ENCODE measurements at places on chromosomes 7 and 10. TPM values are rescaled to one million over a fixed set of nuclear protein-coding genes. Genes with fewer than 3 reads are reported as not detected.
A peak's percentile ranks its signal among the peaks of the same experiment; 100 is the strongest.

The CYP2C19 gene
- total RNA-seq: not detected

The PDE6C gene
- total RNA-seq: not detected

- no peak overlapping the region for H3K27ac ChIP-seq
- H3K4me3 ChIP-seq: peak overlapping the region; percentile 25
- H3K4me1 ChIP-seq: peaks cover 3% of the 10 kb centered on the region
- DNase-seq: no peak
- no peaks in the 10 kb centered on the region for H3K36me3 ChIP-seq
- H3K27me3 ChIP-seq: peaks cover 33% of the 10 kb centered on the region
Observed at GRCh38 chr10:118458957-118459641, 117.0 kb upstream of the FAM204A start.

GRCh38 chr7:96300502-96300901 is 21.4 kb downstream of the SLC25A13 start:
- no peaks in the 10 kb centered on the region for H3K27me3 ChIP-seq
- H3K4me1 ChIP-seq: peaks cover 18% of the 10 kb centered on the region
- no peak for DNase-seq
- no peak overlapping the region for H3K27ac ChIP-seq
- H3K4me3 ChIP-seq: no peak overlapping the region

The OR2A5 gene
- total RNA-seq: not detected

The CNPY1 gene
- not detected for total RNA-seq

The WNT8B gene
- 0.41 TPM for total RNA-seq

The COG5 gene
- 44.6 TPM for total RNA-seq

The ZNF804B gene
- total RNA-seq: not detected

DNA sequence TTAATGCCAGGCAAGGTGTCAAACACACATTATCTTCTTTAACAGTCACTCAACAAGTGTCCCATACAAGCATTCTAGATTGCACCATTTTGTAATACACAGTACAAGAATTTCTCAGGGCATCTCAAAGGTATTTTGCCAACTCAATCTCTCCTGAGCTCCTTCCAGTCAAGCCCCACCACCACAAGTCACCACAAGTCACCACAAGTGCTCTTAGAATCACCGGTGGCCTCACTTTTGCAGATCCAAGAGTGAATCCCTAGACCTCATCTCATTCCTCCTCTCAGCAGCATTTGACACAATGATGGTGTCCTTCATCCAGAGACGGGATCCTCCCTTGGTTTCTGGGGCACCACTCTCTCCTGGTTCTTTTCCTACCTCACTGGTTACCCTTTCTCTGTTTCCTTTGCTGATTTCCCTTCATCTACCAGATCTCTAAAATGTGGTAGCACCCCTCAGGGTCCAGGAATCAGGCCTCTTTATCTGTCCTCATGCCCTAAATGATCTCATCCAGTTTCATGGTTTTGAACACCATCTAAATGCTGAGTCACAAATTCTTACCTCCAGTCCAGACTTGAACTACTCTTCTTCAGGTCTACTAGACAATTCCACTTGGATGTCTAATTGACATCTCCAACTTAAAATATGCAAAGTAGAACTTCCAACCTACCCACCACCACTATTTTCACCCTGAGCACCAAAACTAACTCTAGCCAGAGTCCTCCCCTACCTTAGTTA is 26.9 kb downstream of the VPS41 start:
- peaks cover 20% of the 10 kb centered on the region for H3K4me1 ChIP-seq
- no peak overlapping the region for H3K27ac ChIP-seq
- no peak for DNase-seq
- H3K27me3 ChIP-seq: no peaks in the 10 kb centered on the region
- no peak overlapping the region for H3K4me3 ChIP-seq
- peaks cover 44% of the 10 kb centered on the region for H3K36me3 ChIP-seq

DNA sequence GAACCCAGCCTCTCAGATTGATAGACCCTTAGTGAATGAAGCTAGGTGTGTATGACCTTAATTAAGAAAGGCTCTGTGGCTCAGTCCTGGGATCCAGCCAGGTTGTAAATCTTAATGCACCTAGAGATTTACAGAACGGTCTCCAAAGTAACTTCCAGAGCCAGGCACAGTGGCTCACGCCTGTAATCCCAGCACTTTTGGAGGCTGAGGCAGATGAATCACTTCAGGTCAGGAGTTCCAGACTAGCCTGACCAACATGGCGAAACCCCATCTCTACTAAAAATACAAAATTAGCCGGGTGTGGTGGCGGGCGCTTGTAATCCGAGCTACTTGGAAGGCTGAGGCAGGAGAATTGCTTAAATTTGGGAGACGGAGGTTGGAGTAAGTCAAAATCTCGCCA is 24.3 kb downstream of the CALHM2 start:
- peak overlapping the region; percentile 56 for H3K27ac ChIP-seq
- no peaks in the 10 kb centered on the region for H3K27me3 ChIP-seq
- no peak overlapping the region for H3K4me3 ChIP-seq
- no peak for DNase-seq
- H3K4me1 ChIP-seq: peaks cover 43% of the 10 kb centered on the region
- H3K36me3 ChIP-seq: peaks cover 64% of the 10 kb centered on the region

The LIPF gene
- total RNA-seq: not detected

GRCh38 chr7:132742189-132742612 is 165.9 kb upstream of the PLXNA4 start:
- no peak for DNase-seq
- no peaks in the 10 kb centered on the region for H3K36me3 ChIP-seq
- no peaks in the 10 kb centered on the region for H3K4me1 ChIP-seq
- no peak overlapping the region for H3K4me3 ChIP-seq

DNA sequence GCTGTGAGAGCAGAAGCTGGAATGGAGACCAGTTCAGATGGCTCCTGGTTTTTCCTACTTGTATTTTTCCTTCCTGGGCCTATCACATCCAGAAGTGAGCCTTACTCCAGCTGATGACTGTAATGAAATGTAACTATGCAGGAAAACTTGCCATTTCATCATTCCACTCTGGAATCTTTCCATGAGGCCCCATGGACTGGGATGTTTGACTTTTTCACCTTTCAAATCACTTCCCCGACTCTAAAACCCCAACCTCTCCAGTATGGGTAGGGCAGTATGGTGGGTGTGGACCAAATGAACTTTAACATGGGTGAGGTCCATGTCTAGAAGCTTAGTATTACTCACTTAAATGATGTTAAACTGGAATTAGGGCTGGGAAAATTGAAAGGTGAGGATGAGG is 40.3 kb upstream of the DLD start:
- H3K27ac ChIP-seq: no peak overlapping the region
- H3K27me3 ChIP-seq: no peaks in the 10 kb centered on the region
- DNase-seq: no peak
- H3K4me1 ChIP-seq: no peaks in the 10 kb centered on the region

DNA sequence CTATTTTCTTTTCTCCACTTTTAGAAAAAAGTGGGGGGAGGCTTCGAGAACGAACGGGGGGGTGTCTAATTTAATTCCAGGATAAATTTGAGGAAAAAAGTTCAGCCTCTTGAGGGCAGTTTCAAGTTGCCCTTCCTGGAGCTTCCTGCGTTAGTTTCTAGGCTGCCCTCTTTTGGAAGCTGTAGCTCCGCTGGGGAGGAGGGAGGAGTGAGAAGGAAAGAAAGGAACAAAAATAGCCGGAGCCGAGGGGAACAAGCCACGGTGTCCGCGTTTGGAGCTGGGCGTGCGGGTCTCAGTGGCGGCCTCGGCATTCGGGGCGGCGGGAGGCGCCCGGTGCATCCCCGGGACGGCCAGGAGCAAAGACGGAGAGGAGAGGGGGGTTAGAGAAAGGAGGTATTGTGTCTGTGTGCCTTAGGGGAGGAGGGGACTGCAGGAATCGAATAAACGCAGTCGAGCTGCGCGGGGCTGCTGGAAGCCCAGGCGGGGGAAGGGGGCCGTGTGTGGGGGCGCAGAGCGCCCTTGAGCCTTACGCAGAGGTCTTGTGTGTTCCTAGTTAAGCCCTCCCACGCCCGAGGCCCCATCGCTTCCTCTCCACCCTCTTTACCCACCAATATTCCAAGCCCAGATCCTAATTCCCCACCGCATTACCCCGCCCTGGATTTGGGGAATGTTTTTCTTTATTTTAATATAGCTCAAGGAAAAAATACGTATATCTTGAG is 2.0 kb upstream of the TNRC18 start:
- H3K4me1 ChIP-seq: peaks cover 34% of the 10 kb centered on the region
- H3K27ac ChIP-seq: peak overlapping the region; percentile 66

GRCh38 chr10:6202098-6202683 is 541 bp upstream of the PFKFB3 start:
- peak overlapping the region; percentile 88 for H3K4me3 ChIP-seq
- no peak for DNase-seq
- peaks cover 10% of the 10 kb centered on the region for H3K36me3 ChIP-seq
- peak overlapping the region; percentile 93 for H3K27ac ChIP-seq
- no peaks in the 10 kb centered on the region for H3K27me3 ChIP-seq
